H1 (cell line): ENCODE measurements at places on chromosomes 13 and 19.

DNA sequence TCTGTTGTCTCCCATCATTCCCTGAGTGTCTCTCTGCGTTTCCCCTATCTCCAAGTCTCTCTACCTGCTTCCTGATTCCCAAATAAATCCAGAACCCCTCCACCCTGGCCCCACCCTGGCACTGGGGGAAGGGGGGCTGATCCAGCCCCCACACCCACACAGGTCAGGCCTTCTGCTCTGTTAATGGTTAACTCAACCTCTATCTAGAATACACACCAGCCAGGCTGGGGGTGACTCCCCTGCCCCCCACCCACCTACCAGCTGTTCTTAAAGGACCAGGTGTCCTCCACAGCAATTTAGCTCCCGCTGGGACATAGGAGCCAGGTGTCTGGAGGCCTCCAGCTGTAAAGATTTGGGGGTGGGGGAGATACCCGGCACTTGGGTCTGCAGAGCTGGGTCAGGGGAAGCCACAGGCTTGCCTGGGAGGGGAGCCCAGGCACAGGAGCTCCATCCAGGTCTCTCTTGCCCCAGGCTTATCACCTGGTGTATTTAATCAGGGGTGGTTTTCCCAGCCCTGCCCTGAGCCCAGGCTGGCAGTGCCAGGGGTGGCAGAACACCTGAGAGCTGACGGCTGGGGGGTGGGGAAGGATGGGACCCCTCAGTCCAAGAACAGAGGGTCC is 3.9 kb downstream of the IRF2BP1 start:
- no peak for DNase-seq

GRCh38 chr19:48194844-48195830 is 24.7 kb downstream of the ZSWIM9 start:
- no peak for DNase-seq

GRCh38 chr13:25588336-25589060 is 216.7 kb downstream of the ATP8A2 start:
- DNase-seq: no peak

DNA sequence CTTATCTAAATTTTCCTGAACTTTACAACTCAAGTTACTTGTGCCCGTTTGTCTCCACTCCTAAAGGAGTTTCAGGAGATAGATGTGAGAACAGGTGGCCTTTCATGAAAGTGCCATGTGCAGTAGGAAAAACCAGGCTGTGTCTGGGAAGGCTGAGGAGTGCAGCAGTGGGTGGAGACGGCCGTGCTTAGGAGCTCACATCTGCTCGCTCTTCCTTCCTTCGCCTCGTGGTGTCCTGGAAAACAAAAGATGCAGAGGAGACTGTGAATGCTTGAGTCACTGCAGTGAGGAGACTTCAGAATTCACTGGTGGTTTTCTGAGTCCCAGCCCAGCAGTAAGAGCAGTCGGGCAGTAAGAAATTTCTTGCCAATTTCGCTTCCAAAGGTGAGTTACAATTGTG is 138.4 kb upstream of the RNF113B start:
- DNase-seq: no peak

DNA sequence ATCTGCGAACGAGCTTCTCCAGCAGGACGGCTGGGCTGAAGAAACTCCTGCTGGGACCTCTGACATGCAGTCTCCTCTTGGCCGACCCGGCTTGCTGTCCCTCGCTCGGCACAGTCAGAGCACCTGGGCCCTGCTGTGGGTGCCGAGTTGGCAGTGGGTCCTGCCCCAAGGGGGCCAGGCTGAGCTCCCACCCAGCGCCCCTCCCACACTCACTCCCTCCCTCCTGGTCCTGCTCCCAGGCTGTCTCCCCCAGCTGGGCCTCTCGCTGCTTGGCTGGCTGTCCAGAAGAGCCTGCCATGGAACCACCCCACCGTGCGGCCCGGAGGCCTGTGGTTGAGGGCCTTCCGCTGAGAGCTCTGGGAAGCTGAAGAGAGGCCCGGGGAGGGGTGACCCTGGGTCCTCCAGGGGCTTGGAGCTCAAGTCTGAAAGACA is 6.0 kb downstream of the AKT2 start:
- DNase-seq: no peak

DNA sequence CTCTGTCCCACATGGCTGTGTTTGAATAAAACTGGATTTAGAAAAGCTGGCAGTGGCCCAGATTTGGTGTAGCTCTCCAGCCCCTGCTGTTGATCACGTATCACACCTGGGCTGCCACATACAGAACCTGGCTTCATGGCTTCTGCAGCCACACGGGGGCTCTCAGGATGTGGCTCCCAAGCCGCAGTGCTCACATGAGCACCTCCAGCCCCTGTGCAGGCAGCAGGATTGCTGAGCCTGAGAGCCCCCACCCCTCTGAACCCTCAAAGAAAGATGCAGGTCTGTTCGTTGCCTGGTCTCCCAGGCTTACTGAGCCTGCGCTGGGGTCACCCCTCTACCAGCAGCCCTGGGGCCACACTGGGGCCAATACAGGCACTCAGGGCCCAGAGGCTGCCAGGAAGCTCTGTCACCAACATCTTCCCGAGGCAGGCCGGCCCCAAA is 2.7 kb downstream of the PLEKHF1 start:
- DNase-seq: no peak

GRCh38 chr13:110249326-110249725 is 57.6 kb downstream of the COL4A1 start:
- DNase-seq: no peak

GRCh38 chr19:34120846-34121639 is 51.3 kb upstream of the LSM14A start:
- DNase-seq: no peak

DNA sequence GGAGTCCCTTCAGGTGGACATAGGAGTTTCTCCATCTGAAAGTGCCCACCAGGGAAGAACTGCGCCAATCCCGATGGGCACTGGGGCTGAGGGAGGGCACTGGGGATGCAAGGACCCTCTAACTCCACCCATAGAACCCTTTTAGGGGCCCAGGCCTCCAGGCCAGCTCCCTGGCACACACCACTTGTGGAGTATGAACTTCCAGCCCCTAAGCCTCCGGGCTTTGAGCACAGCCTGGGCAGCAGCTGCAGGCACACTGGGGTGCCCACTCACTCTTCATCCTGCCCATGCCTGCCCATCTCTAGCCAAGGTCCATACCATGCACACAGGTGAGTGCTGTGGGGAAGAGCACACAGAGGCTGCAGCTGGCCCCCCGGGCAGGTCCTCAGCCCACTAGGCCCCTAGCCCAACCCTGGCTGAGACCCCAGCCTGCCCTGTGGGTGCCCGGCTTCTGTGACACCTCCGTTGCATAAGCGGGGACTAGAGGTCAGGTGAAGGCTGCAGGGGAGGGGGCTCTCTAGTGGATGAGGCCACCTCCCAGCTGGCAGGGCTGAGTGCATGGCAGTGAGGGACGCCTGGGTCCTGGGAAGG is 14.6 kb upstream of the SLC7A10 start:
- no peak for DNase-seq

GRCh38 chr19:17314007-17314593 is 4.7 kb downstream of the DDA1 start:
- no peak for DNase-seq

- no peak for DNase-seq
These were observed 826.7 kb downstream of the DIAPH3 start for GRCh38 chr13:59337070-59337469.

DNA sequence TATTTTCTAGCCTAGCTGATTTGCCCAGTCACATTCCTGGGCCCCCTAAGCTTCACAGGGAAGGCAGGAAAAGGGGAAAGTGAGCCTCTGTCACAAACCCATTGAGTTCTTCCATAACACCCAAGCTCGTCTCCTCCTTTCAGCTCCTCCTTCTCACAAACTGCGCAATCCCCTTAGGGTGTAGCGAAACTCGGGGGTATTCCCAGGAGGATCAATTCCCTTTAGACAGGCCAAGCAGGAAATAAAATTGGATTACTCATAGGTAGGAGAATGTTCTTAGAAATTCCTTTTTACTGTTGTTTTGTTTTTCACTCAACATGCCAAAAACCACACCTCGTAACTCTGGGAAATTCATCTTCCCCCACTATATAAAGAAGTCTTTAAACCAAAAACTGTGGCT is 139.3 kb downstream of the IRS2 start:
- DNase-seq: no peak

GRCh38 chr19:3805859-3806258 is 19.7 kb upstream of the MATK start:
- no peak for DNase-seq

DNA sequence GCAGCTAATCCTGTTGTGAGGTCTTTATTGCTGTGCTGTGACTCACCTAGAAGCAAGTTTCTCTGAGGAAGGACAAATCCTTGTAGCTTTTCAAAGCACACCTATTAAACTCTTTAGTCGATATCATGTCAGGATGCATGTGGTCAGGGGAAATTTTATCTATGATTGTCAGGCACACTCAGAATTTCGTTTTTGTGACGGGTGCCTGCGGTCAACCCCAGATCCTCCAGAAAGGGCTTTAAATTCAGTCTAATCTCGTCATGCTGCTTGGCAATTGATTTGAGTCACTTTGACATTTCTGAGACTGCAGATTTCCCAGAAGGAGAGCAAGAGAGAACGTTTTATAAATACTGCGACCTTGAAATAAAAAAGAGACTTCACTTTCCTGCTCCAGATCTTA is 316.9 kb downstream of the FGF9 start:
- DNase-seq: no peak

- no peak for DNase-seq
These were observed 106.4 kb upstream of the SERP2 start for GRCh38 chr13:44267203-44267602.

- no peak for DNase-seq
These were observed 2125.7 kb upstream of the PCDH20 start for GRCh38 chr13:63541336-63541735.

DNA sequence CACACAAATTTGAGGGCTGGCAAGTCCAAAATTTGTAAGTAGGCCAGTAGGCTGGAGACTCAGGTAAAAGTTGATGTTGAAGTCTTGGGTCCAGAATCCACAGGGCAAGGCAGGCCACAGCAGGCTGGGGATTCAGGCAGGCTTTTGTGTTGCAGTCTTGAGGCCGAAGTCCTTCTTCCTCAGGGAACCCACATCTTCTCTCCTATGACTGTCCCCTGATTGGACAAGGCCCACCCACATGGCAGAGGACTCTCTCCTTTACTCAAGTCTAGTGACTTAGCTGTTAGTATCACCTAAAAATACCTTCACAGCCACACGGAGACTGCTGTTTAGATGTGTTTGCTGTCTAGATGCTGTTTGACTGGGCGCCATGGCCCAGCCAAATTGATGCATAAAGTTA is 9.9 kb upstream of the SPATA13 start:
- DNase-seq: no peak

GRCh38 chr13:97855570-97856303 is 97.7 kb upstream of the IPO5 start:
- DNase-seq: no peak

GRCh38 chr19:2252055-2252796 is 3.1 kb downstream of the AMH start:
- DNase-seq: peak; percentile 65

DNA sequence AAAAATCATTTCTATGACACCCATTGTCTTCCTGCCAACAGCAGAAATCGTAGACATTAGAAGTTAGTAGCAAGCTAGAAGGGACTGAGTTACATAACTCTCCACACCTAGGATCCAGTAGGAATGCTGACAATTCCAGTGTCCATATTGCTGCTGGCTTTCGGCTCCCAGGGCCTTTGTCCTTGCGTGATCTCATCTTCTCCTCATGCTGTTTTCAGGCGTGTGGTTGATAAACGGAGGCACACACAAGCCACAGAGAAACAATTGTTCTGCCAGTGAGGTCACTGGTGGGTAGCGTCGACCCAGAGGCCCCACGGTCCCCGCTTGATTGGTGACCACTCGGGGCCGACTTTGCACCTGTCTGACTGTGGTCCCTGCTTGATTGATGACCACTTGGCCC is 31.6 kb upstream of the F7 start:
- no peak for DNase-seq
